ENCODE measurements at places on chromosomes 6 and 20.

DNA sequence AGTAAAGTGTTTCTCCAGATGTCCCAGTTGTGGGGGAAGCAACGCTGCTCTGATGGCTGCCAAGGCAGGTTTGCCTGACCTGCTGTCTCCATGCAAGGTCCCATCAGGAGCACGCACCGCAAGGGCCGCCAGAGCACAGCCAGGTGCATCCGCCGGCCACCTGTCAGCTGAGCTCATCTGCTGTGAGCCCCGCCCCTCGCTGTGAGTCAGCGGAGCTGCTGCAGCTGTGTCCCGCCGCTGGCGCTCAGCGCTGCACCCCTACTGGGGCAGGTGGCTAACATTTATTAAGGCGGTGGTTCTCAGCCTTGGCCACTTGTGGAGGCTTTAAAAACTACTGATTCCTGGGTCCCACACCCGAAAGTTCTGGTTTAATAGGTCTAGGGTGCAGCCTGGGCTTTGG lies 225.7 kb downstream of the UST start:
- DNase-seq: no peak

DNA sequence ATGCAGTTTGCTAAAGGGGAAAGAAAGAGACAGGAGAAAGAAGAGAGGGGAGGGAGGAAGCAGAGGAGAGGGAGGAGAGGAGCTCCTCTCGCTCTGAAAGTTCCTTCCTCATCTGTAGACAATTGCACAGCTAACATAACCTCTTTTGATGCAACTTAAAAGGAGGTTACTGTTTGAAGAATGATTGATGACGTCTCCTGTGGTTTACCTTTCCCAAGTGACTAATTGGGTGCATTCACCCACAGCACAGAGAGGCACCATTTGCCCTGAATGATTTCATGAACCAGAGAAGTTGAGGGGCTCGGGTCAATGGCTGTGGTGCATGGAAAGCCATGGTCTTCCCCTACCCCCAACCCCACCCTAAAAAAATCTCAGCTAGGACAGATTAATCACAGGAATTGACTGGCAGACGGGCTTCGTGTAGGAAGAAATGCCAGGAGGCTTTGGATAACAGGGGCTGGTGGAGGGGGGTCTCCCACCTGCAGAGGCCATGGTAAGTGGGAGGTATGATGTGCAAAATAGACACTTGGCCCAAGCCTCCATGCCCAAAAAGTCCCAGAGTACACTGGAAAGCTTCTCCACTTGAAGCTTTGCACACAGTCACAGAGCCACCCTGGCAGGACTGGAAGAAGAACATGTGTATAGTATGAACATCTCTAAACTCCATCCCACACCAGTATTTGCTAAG lies 213.7 kb downstream of the ANKRD60 start:
- DNase-seq: no peak

DNA sequence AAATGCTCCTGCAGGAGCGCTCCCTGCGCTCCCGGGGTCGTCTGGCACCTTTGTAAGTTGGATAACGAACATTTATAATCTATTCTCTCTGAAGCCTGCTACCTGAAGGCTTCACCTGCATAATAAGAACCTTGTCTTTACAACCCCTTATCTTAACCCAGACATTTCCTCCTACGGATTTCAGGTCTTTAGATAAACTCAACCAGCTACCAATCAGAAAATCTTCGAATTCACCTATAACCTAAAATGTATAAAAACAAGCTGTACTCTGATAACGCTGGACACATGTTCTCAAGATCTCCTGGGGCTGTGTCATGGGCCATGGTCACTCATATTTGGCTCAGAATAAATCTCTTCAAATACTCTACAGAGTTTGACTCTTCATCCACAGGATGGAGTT lies 4.1 kb upstream of the KCNK5 start:
- DNase-seq: no peak

DNA sequence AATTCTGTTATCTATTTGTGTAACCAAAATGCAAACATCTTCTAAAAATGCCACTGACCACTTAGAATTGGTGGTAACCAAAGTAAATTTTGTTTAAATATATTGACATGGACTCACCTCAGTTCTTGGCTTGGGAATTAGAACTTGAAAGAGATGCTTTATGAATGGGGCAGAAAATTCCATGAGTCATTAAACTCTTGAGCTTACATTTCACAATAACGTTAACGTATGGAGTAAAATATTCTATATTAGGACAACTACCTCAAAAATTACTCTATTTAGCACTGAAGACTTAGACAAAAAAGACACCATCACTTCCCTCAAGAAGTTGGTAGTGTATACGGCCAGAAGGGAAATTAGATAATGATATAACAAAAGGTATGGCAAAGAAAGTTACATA lies 752.2 kb upstream of the MARCKS start:
- DNase-seq: no peak

- DNase-seq: no peak
Measured at GRCh38 chr6:168194732-168195567, 115.9 kb upstream of the FRMD1 start.

All from stimulated activated CD4-positive, alpha-beta T cell treated with anti-CD3 and anti-CD28 coated beads, Interleukin-1b, Interleukin-23, amount 100 ng/mL, for 1 hour (primary cell).